ENCODE measurements at places on chromosomes 6 and 20.

GRCh38 chr6:41170547-41171160, 7.7 kb upstream of the TREM2 start:
- DNase-seq, result no peak
- no peaks in the 10 kb centered on the region for H3K27me3 ChIP-seq
- H3K27ac ChIP-seq, result no peak overlapping the region
- H3K4me1 ChIP-seq, result no peaks in the 10 kb centered on the region

DNA sequence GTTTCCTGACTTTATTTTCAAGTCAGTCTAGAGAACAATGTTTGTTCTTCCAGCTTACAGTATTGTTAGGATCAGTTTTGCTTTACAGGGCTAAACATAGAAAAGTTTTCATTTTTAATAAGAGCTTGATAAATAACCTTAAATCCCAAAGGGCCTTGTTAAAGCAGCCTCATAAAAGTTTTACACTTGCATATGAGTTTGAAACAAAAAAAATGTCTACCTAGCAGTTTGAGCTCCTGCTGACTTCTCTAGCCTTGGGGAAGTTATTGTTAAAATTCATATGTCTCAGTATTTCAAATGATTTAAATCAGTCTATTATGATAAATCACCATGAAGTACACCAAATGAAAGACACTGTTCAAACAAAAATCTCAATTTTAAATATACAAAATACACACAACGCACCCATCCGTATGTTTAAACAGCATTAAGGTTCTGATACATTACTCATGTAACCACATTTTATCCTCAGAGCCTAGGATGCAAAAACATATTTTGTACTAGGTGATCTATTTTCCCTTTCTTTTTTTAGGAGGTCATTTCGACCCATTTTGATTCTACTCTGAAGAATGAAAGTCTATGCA, 87.2 kb downstream of the UBE3D start:
- H3K4me1 ChIP-seq, result no peaks in the 10 kb centered on the region
- H3K27ac ChIP-seq, result no peak overlapping the region
- no peak overlapping the region for H3K4me3 ChIP-seq
- no peak for DNase-seq

GRCh38 chr20:37354210-37355195, 8.6 kb downstream of the SRC start:
- H3K27ac ChIP-seq, result no peak overlapping the region
- peaks cover 61% of the 10 kb centered on the region for H3K4me1 ChIP-seq
- H3K27me3 ChIP-seq, result no peaks in the 10 kb centered on the region

DNA sequence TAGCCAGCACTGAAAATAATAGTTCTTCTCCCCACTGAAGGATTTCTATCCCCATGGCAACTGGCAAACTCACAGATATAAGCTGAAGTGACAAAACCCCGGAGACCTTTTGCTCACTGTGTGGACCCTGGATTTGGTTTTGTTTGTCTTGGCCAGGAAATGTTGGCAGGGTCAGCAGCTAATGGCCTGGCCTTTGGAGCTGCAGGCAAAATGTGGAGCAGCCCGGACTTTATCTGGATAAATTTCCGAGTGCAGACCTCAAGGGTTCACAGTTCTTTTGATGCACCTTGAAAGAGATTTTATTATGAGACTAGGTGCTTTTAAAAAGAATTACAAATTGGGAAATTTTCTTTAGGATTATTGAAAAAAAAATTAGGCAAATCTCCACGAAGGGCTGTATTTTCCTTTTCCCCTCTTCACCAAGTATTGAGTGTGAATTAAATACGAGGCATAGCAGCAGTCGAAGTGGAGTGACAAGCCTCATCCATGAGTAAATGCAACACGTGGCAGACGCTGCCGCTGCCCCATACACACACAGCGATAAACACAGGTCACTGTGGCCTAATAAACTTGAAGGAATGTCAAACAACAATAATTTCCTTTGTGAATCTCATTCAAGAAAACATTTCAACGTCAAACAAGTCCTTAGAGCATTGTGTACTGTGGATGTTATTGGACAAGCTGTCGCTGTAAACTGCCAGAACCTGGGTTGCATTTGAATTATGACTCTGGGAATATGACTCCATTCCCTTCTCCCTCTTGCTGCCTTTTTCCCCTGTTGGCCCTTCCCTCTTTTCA, 35.1 kb upstream of the CCN6 start:
- H3K4me3 ChIP-seq, result no peak overlapping the region
- H3K27ac ChIP-seq, result no peak overlapping the region
- no peak for DNase-seq
- H3K36me3 ChIP-seq, result no peaks in the 10 kb centered on the region

DNA sequence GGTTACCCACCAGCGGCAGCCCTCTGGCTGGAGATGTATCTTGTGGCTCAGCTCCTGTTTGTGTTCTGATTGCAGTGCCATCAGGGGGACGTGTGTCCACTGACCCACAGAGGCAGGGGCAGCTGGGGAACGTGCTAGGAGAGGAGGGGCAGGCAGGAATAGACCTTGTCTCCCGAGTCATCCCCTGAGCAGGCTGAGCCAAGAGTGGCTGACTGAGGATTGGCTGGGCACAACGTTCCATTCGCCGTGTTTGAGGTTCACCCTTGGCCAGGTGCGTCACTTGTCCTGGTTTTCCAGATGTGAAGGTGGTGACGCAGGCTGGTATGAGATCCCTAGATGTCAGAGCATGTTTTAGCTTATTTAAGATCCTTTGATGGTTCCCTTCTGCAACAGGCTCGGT, 57.7 kb downstream of the ADNP start:
- DNase-seq, result no peak
- no peaks in the 10 kb centered on the region for H3K36me3 ChIP-seq
- no peaks in the 10 kb centered on the region for H3K27me3 ChIP-seq
- no peak overlapping the region for H3K4me3 ChIP-seq
- H3K27ac ChIP-seq, result no peak overlapping the region

GRCh38 chr6:16623731-16624130, 137.5 kb downstream of the ATXN1 start:
- no peaks in the 10 kb centered on the region for H3K36me3 ChIP-seq
- H3K27ac ChIP-seq, result no peak overlapping the region
- H3K4me1 ChIP-seq, result no peaks in the 10 kb centered on the region
- no peaks in the 10 kb centered on the region for H3K27me3 ChIP-seq

DNA sequence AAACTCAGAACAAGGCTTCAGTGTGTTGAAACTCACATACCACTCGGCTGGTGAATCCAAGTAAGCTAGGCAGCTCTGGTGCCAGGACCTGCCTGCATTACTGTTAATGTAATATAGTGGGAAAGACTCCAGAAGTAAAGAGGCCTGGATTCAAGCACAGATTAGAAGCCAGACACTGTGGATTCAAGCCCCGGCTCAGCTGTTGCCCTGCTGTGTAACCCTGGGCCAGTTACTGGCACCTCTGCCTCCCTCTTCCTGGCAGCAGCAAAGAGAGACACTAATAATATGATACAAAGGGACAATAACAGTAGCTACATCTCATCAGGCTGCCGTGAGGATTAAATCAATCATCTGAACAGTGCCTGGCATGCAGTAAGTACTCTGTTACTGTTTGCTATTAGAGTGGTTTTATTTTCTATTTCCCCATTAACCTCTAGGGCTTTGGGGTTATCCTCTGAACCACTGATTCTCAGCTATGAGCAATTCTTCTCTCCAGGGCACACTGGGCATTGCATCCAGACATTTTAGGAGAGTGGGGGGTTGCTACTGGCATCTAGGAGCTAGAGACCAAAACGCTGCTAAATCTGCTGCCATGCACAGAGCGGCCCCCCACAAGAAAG, 92.9 kb downstream of the ZMYND8 start:
- H3K36me3 ChIP-seq, result peaks cover 52% of the 10 kb centered on the region
- no peaks in the 10 kb centered on the region for H3K27me3 ChIP-seq
- H3K4me3 ChIP-seq, result no peak overlapping the region
- H3K27ac ChIP-seq, result no peak overlapping the region
- DNase-seq, result no peak

GRCh38 chr20:20009784-20010253, 7.3 kb upstream of the NAA20 start:
- no peak overlapping the region for H3K4me3 ChIP-seq
- no peaks in the 10 kb centered on the region for H3K36me3 ChIP-seq
- no peak for DNase-seq
- no peak overlapping the region for H3K27ac ChIP-seq
- no peaks in the 10 kb centered on the region for H3K27me3 ChIP-seq

- no peak overlapping the region for H3K27ac ChIP-seq
- H3K4me3 ChIP-seq, result no peak overlapping the region
Observed at GRCh38 chr6:165231581-165232561, 77.5 kb downstream of the C6orf118 start.

GRCh38 chr6:130296854-130297253, 69.0 kb upstream of the TMEM200A start:
- no peak overlapping the region for H3K4me3 ChIP-seq
- no peaks in the 10 kb centered on the region for H3K36me3 ChIP-seq
- no peak overlapping the region for H3K27ac ChIP-seq
- no peak for DNase-seq
- no peaks in the 10 kb centered on the region for H3K4me1 ChIP-seq

- no peak for DNase-seq
- no peak overlapping the region for H3K4me3 ChIP-seq
- no peaks in the 10 kb centered on the region for H3K36me3 ChIP-seq
Observed at GRCh38 chr6:25682324-25682723, 30.3 kb downstream of the SCGN start.

DNA sequence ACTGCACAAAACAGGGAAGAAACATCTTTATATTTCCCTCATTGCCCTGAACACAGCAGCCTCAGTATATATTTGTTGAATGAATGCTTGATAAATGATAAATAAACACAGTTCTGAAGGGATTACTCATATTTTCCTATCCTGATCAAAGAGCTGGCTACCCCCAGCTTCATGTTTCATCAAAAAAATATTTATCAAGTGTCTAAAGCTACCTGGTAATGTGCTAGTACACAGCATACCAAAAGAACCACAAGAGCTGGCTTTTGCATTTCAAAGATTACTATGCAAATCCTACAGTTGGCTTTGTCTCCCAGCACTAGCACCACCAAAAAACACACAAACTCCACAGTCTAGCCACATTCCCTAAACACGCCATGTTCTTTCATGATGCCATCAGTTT, 130.0 kb downstream of the BTBD9 start:
- no peak overlapping the region for H3K27ac ChIP-seq
- peak; percentile 98 for DNase-seq
- H3K4me1 ChIP-seq, result peaks cover 7% of the 10 kb centered on the region
- no peaks in the 10 kb centered on the region for H3K36me3 ChIP-seq
- no peaks in the 10 kb centered on the region for H3K27me3 ChIP-seq
- no peak overlapping the region for H3K4me3 ChIP-seq

- H3K4me1 ChIP-seq, result no peaks in the 10 kb centered on the region
- H3K27me3 ChIP-seq, result no peaks in the 10 kb centered on the region
- H3K36me3 ChIP-seq, result peaks cover 2% of the 10 kb centered on the region
Observed at GRCh38 chr6:107868867-107869611, 44.9 kb upstream of the SCML4 start.

- no peak overlapping the region for H3K4me3 ChIP-seq
- DNase-seq, result no peak
- H3K4me1 ChIP-seq, result peaks cover 1% of the 10 kb centered on the region
Observed at GRCh38 chr6:20137837-20138236, 74.4 kb downstream of the MBOAT1 start.

DNA sequence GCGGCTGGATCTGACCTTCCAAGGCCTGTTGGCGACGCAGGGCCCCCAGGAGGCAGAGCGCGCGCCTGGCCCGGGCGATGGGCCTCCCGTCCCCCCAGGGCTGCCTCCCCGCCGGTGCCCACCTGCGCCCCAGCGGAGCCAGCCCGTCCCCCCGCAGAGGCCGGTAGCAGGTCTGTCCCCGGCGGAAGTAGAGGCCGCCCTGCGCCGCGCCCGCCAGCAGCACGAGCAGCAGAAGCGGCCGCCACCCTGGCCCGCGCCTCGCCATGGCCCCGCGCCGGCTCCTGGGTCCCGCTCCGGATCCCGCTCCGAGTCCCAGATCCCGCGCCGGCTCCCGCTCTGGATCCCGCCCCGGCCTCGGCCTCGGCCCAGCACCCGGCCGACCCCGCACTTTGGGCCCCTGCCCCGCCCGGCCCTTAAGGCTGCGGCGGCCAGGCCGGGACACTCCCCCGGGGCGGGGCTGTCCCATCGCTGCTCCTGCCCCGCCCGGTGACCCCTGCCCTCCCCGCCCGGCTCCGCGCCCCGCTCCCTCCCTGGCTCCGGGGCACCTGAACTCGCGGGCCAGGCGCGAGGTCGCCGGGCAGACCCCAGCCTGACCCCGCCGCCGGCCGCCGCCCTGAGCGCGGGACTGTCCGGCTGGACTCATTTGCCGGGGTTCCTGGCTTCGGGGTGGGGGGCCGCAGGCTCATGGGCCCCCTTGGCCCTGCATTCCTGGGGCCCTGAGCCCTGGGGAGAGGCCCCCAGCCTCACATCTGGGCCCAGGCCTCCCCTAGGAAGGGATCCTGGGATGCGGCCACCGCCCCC, at the start of gene CTSZ:
Gene CTSZ, minus strand, starts transcription at position 391 of the 801 bp plus-strand sequence. Its CDS starts 126 bp downstream, at position 265.
- DNase-seq, result peak; percentile 63
- peak within 1 kb of the TSS; percentile 70 for H3K4me3 ChIP-seq
- peaks cover under 1% of the 10 kb centered on the region for H3K36me3 ChIP-seq
- H3K4me1 ChIP-seq, result peaks cover 33% of the 10 kb centered on the region
- H3K27ac ChIP-seq, result peak within 1 kb of the TSS; percentile 2

DNA sequence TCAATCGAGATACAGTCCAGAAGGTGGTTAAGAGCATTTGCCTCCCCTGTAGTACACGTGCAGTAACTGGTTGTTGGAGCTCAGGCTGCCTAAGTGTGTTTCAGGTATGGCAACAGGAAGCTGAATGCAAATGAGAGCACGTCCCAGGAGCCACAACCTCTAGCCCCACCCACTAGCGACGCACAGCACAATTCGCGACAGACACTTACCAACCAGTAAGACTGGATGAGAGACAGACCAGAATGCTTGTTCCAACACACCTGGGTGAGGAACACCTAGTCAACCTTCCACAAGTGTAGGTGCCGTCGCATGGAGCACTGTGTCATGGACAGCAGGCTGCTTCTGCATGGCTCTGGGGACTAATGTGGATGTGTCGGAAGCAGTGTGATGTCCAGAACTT, 7.2 kb upstream of the SERPINB1 start:
- peak; percentile 85 for DNase-seq
- no peak overlapping the region for H3K4me3 ChIP-seq
- peaks cover 9% of the 10 kb centered on the region for H3K4me1 ChIP-seq
- H3K27ac ChIP-seq, result no peak overlapping the region
- no peaks in the 10 kb centered on the region for H3K27me3 ChIP-seq
- no peaks in the 10 kb centered on the region for H3K36me3 ChIP-seq

- H3K4me1 ChIP-seq, result peaks cover 9% of the 10 kb centered on the region
- DNase-seq, result peak; percentile 78
- H3K36me3 ChIP-seq, result peaks cover 11% of the 10 kb centered on the region
- H3K27ac ChIP-seq, result peak overlapping the region; percentile 22
- peak overlapping the region; percentile 100 for H3K4me3 ChIP-seq
Observed at GRCh38 chr6:159788753-159789376, 537 bp downstream of the TCP1 start.

- DNase-seq, result no peak
- H3K4me3 ChIP-seq, result no peak overlapping the region
- no peak overlapping the region for H3K27ac ChIP-seq
- no peaks in the 10 kb centered on the region for H3K4me1 ChIP-seq
- H3K27me3 ChIP-seq, result no peaks in the 10 kb centered on the region
- no peaks in the 10 kb centered on the region for H3K36me3 ChIP-seq
Observed at GRCh38 chr20:57577679-57578475, 17.0 kb downstream of the PCK1 start.

Measured in trophoblast cell (in vitro differentiated cells and primary cell).